G401 (cell line): ENCODE measurements at places on chromosomes 13 and 19.

- DNase-seq = peak; percentile 82
Measured at GRCh38 chr13:48125794-48126228, 30.9 kb upstream of the MED4 start.

- DNase-seq = no peak
Measured at GRCh38 chr13:45695198-45695730, 6.9 kb upstream of the CBY2 start.

- no peak for DNase-seq
Measured at GRCh38 chr19:1064661-1065605, 2.0 kb upstream of the ARHGAP45 start.

DNA sequence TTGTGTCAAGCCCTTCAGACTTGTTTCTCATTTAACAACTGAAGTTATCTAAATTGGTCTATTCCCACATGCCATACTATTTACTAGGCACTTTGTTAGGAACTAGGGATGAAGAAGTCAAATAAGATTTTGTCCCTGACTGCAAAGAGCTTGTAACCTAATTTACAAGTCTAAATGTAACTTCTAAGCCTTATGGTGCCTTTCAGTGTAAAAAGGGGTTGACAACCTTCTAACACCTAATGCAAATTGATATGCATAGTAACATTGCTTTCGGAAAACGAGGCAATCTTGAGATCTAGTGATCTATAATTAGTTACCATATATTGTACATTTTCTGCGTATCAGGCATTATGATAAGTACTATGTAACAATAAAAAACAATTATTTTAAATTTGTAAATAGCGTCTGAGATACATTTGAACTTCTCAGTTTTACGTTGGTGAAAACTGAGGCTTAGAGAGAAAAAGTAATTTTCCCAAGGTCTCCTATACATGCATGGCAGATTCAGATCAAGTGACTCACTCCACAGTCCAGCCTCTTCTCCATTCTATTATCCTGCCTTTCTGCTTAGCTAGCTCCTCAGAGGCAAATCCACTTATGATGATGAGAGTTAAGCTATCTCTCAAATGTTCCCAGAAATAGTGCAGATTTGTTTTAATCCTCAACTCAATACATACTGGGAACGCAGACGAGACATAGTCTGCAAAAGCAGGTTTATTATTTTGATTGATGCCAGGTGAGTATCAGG lies 764.9 kb upstream of the SLITRK5 start:
- no peak for DNase-seq

- no peak for DNase-seq
Measured at GRCh38 chr13:59755632-59756290, 408.0 kb downstream of the DIAPH3 start.

GRCh38 chr19:4369888-4370260 lies 26.5 kb downstream of the MPND start:
- DNase-seq = peak; percentile 64
